Stimulated activated CD4-positive, alpha-beta T cell treated with anti-CD3 and anti-CD28 coated beads, Interleukin-1b, Interleukin-23, amount 100 ng/mL, for 24 hours (primary cell): ENCODE measurements at places on chromosomes 12 and 14.

GRCh38 chr12:127393896-127394295, 873.1 kb upstream of the TMEM132C start:
- DNase-seq = no peak

DNA sequence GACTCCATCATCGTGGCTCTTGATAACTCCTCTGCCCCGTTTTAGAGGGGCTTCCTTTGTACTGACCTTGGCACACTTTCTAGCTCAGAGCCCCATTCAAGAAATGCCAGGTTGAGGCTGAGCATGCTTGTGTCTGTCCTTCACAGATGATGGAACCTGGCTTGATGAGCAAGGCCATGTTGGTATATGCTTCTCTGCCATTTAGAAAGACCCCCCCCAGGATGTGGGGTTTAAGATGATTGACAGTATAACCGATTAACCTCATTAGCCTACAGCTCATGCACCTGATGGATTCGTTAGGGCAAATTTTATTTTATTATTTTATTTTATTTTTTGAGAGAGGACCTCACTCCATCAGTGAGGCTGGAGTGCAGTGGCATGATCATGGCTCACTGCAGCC, 21.0 kb downstream of the BATF start:
- DNase-seq = no peak

DNA sequence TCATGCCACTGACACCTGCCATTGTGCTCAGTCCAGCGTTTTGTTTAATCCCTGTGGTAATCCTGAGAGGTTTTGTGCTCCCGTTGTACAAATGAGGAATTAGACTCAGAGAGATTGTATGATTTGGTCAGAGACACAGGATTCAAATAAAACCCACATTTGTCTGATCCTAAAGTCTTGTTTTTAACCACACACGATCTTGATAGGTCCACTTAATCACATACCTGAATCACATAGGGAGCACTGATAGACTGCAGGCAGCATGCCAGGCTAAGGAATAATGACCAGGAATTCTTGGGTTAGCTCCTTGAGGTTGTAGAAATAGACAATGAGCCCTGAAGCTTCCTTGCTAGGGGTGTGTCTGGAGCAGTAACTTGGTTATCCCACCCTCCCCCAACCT, 202.6 kb upstream of the RGS6 start:
- no peak for DNase-seq

GRCh38 chr14:58216544-58216943, 16.6 kb downstream of the ACTR10 start:
- no peak for DNase-seq

GRCh38 chr12:46450279-46450748, 77.7 kb upstream of the SLC38A2 start:
- DNase-seq = no peak

DNA sequence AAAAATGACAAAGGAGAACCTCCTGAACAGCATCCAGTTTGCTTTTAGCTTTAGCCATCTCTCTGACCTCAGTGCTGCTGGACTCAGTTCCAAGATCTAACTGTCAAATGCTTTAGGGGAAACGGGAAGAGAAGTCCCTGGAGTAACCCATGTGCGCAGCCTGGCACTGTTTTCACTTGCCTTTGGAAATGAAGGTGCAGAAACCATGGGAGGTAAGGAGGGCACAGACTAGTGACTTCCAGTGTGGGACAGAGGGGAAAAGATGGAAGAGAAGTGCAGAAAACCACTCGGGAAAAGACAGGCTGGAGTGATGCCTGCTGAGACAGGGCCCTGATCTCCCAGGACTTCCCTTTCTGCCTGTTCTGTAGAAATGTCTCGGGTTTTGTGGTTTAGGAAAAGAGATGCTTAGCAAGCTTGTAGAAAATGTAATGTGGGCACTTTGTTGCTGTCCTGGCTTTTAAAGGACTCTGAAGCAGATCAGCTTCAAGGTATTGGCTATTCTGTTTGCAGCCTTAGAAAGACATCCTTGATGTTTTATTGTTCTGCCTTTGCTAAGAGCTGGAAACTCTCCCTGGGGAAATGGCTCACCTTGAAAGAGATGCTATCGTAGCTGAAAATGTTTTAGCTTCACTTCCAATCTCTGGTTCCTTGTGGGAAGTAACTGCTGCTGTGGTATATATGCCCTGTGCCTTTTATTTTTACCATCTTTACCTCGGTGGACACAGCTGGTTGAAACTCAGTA, 124.6 kb upstream of the HIF1A start:
- no peak for DNase-seq

DNA sequence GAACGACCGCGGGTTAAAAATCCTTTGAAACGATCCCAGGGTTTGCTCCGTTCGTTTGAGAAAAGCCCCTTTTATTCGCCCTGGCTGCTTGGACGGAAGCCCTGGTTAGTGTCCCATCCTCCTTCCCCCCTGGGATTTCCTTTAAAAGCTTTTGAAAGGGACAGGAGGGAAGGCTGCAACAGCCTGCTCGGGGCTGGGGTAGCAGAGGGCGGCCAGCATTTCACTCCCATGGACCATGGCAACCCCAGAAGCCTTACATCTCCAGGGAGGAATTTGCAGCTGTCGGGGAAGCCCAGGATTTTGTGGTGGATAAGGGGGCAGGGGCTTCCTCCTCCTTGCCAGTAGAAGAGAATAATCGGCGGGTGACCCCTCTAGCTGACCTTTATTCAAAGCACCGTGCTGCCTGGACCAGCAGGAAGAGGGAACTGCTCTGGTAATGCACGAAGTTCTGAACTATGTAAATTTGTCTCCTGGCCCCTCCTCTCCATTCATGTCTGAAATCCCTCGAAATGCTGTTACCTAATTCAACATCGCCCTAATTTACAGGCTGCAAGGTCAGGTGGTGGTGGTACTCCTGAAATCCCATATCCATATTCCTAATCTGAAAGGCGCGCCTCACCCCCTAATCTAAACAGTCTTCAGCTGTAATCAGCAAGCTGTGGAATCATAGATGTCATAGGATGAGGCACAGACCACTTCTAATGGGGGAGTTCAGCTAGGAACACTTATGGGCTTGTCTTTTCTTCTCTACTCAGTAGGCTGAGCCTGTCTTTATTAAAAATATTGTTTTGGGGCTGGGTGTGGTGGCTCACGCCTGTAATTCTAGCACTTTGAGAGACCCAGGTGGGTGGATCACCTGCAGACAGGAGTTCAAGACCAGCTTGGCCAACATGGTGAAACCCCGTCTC, 1.0 kb upstream of the CLIP1 start:
- no peak for DNase-seq

DNA sequence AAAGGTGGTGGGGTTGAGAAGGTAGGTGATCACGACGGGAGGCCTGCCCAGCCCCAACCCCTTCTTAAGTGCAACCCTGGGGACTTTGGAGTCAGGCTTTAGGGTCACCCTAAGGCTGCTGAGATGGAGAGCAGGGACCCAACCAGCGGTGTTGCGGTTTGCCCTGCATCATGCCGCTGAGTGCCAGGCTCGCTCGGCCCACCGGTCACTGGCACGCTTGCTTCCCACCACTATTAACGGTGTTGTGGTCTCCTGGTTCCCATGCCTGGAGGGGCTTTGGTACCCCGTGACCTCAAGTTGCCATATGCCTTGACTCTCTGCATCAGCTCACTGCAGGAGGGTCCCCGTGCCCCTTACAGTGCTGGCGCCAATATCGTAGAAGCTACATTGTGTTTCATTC, 18.4 kb upstream of the MEG3 start:
- DNase-seq = no peak

DNA sequence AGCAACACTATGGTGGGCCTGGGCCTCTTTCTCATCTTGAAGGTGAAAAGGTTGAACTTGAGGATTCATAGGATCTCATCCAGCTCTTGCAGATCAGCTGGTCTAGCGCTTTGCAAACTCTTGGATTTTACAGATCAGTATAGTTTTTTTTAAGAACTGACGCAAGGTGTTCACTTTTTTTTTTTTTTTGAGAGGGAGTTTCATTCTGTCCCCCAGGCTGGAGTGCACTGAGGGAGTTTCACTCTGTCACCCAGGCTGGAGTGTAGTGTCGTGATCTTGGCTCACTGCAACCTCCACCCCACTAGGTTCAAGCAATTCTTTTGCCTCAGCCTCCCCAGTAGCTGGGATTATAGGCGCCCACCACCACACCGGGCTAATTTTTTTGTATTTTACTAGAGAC, 20.4 kb upstream of the LGMN start:
- DNase-seq = no peak

DNA sequence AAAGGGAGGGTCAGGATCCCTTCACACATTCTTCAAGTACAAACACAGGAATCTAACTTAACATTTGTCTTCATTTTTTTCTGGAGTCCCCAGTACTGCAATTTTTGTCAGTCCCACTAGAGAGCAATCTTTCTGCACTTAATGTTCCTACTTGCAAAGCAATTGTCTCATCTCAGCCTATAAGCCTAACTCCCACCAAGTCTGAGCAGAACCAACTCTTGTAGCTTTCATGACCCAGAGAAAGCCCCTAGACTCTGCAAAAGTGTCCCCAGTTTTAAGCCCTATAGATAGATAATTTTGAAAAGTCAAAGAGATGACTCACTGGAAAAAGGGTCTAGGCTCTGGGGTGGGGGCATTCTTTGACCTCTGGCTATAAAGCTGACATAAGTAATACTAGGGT, 1.8 kb upstream of the ZBTB39 start:
- DNase-seq = no peak

DNA sequence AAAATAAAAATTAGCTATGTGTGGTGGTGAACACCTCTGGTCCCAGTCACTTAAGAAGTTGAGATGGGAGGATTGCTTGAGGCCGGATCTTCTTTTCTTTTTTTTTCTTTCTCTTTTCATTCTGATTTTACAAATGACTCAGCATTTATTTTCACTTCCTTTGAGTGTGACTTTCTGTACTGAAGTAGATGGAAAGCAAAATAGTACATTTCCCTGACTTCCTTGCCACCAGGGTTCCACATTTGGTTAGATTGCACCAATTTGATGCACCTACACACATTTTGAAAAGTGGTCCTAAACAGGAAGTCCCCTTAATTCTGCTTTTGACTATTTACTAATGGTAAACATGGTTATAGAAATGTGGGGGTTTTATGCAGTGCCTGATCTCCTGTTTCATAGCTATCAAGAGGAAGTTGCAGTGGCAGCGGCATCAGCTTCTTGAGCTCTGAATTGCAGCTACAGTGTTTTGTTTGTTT, 13.0 kb upstream of the LEMD3 start:
- DNase-seq = no peak

DNA sequence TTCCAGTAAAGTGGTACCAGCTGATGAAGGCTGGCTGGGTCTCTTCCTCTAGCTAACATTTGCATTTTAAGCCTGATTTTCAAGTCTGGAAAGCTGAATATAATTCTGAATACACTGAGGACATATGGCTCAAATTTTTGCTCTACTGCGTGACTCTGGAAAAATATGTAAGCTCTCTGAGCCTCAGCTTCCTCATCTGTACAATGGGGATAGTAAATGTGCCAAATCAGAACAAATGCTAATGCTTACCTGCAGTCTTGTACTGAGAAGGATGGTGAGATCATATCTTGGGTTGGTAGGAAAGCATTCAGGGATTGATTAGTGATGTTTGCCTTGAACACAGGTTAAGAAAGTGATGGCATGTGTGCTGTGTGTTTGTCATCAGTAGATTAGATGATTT, 14.6 kb downstream of the HNF1A start:
- DNase-seq = no peak

- no peak for DNase-seq
These were observed 182.5 kb upstream of the RGS6 start for GRCh38 chr14:71749613-71750238.

DNA sequence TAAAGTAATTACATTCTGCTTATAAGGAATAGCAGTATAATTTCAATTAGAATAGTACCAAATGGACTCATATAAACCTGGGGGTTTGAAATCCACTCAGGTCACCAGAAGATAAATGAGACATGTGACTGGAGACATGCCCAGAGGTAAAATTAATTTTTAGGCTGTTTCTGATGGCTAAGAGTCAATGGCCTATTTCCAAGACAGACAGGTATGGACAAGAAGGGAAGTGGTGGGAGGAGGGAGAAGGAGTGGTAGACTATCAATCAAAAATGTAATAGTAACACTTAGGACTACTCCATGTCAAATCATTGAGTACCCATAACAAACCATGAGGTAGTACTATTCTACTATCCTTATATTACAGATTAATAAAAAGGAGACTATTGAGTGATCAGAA, 544.0 kb downstream of the GALC start:
- DNase-seq = no peak

DNA sequence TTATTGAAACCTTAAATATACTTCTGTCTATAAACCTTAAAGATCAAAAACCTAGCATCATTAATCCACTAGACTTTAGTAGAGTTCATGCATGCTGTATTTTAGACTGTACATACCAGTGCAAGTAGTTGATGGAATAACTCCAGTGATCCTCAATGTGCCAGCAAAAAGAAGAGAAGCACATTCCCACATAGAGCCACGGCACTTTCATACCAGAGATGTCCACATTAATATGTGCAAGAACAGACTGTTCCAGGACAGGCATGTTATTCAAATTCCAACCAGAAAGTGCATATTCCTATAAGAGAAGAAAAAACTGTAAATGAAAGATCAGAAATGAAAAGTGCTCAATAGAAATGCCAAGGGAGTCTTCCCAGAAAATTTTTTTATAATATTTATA, 55.0 kb downstream of the KDM5A start:
- DNase-seq = no peak

DNA sequence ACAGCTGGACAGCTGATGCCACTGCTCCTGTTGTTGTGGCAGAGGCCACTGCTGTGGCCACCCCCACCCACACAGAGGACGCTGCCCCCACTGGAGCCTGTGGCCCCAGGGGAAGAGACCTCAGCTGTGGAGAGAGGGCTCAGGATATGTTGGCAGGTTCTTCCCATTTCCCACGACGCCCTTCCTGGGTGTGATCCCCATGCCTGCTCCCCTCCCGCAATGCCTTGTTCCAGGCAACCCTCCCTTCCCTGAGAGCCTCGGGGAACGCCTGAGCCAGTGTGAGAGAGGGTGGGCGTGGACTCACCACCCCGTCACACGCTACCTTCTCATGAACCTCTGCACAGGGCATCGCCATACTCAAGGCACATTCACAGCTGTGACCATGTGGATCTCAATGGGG, 5.7 kb upstream of the KRT82 start:
- no peak for DNase-seq

DNA sequence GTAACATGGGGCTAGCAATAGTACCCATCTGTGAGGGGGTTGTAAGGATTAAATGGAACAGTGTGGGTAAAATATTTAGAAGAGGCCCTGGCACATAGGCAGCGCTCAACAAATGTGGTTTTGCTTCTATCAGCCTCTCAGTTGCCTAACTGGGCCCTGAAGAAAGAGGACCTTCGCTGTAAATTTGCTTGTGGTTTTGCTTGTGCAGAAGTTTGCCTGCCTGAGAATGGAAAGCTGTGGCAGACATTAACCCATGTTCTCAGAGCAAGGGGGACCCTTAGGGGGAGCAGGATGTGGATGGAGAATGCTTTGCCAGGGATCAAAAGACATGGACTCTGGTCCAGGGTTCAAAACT, 160.1 kb downstream of the BRMS1L start:
- no peak for DNase-seq
